Aorta (tissue), 5 donors: ENCODE measurements at places on chromosomes 2 and 18. TPM values are rescaled to one million over a fixed set of nuclear protein-coding genes. Genes with fewer than 3 reads are reported as not detected.

EGR4 gene
- not detected for total RNA-seq

DNA sequence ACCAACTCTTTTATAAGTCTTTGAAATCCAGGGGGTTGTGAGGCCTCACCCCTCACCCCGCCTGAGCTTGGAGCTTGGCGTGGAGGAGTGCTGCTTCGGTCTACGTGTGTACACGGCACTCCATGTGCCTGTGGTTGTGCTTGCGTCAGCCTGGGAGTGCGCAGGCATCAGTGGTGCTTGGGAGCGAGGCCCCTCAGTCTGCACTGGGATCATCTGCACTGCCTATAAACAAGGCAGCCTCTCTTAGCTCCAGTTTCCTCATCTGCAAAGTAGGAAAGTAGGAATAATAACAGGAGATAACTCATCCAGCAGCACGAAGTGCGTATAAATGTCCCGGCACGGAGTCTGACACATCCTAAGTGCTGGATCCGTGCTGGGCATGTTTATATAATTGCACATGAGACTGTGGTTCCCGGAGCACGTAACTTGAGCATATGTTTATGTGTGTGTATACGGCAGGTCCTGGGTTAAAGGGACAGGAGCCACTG is 1.2 kb downstream of the GYPC start:
- DNase-seq = peak; percentile 82

DNA sequence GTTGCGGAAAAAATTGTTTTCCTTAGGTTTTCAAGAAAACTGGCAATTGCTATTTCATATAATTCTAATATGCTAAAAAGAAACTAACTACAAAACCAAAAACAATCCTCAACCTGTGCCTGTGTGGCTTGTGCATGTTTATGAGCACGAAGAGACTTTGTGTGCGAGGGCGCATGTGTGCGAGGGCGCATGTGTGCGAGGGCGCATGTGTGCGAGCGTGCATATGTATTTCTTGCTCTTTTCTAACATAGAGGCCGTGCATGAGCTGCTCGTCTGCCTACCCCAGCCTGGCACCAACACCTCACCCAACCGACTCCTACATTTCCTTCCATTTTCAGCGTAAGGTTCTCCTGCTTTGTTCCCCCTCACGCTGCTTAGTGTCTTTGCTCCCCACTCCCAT is 211.6 kb downstream of the DOK6 start:
- DNase-seq = no peak

DSC3 gene
- total RNA-seq = 0.58 TPM

CFAP221 gene
- 0.69 TPM for total RNA-seq
